Right hindlimb (tissue), 1 donor: ENCODE measurements at places on chromosomes 11 and 22.
A peak's percentile ranks its signal among the peaks of the same experiment; 100 is the strongest.

DNA sequence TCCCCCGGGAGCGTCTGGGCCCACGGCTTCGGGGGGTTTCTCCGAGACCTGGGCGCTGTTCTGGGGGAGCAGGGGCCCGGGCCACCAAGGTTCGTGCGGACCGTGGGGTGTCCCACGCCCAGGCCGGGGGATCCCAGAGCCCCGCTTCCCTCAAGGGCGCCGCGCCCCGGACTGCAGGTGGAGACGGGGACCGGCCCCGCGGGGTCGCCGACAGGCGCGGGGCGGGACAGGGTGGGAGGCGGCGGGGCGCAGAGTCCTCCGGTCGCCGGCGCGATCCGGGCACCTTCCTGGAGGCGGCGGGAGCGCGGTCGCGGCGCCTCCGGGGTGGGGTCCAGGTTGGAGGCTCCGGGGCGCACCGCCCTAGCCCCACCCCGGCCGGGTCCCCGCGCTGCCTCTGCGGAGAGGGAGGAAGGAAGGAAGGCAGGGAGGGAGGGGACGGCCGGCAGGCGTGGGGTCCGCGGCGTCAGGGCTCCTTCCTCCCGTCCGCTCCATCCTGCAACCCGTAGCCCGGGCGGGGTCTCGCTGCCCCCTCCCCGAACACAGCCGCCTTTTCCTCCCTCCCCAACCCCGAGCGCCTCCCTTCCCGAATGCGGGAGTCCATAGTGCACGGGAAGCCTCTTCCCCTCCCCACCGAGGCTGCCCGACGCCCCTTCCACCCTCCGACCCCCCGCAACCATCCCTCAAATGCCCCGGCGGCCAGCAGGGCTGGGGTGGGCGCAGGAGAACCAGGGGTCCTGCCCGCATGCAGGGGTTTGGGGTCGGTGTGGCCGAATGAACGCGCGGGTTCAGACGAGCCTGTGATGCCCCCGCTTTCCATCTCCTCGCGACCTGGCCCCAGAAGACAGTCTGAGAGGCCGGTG is 4.3 kb upstream of the ZBED4 start:
- no peak for DNase-seq

GRCh38 chr11:61654397-61654829 is 25.8 kb upstream of the DAGLA start:
- no peak for DNase-seq

- peak; percentile 5 for DNase-seq
Observed at GRCh38 chr22:44894782-44895181, 115.0 kb downstream of the PHF21B start.

- no peak for DNase-seq
Observed at GRCh38 chr11:37511425-37511933, 913.4 kb upstream of the RAG2 start.

DNA sequence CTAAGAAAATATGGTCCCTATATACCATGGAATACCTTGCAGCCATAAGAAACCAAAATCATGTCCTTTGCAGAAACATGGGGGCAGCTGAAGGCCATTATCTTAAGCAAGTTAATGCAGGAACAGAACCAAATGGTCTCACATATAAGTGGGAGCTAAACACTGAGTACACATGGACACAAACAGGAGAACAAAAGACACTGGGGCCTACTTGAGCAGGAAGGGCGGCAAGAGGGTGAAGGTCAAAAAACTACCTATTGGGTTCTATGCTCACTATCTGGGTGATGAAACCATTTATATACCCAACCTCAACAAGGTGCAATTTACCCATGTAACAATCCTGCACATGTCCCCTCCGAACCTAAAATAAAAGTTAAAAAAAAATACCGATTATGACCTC is 22.5 kb downstream of the GAS2 start:
- DNase-seq: no peak

DNA sequence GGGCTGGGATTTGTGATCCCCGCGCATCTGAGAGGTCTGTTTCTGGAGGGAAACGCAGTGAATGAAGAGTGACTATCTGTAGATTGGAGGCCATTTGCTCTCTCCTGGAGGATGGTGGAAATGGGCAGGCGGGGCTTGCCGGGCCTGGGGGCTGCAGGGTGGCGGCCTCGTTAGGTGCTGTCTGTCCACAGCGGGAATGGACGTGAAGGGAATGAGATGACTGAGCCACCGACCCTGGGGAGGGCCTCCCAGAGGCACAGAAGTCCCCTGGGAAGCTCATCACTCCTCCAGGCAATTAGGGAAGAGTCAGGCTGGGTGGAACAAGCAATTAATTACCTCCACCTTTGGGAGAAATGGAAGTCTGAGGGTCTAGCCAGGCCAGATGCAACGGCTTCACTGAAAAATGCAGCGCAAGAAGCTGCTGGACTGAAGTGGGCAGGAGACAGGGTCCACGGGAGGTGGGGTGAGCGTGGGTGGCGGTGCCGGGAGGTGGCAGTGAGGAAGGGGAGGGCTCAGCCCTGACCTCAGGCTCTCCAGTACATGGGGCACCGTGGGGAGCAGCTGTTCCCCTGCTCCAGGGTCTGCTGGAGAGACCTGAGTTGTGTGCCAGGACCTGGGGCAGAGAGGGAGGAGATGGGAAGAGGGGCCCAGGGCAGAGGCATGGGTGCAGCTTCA is 524.5 kb downstream of the BRD1 start:
- DNase-seq: no peak

DNA sequence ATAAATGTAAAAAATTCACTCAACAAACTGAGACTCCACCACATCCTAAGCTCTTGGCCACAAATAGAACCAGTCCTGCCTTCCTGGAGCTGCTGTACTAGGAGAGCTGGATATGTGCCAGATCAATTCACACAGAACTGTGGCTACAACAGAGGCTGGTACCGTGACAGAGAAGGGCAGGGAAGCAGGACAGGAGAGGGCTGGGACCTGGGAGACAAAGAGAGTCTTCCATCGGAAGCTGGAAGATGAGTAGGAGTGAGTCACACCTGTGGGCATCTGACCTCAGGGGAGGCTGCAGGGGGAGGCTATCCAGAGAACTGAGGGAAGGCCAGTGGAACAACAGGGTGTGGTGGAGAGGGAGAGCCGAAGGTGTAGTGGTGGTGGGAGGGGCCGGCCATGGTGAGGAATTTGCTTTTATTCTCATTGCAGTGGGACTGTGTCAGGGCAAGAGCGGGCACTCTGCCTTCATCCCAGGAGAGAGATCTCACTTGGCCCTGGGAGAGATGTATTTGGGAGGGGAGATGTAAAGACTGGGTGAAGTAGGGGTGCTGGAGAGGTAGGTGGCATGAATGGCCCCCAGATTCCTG is 1.9 kb upstream of the LTBP3 start:
- no peak for DNase-seq
